Sigmoid colon (tissue), 7 donors: ENCODE measurements at places on chromosomes 6 and 20. TPM values are rescaled to one million over a fixed set of nuclear protein-coding genes. Genes with fewer than 3 reads are reported as not detected.

- DNase-seq: no peak
Observed at GRCh38 chr6:124577734-124578281, 384.4 kb upstream of the RNF217 start.

DNA sequence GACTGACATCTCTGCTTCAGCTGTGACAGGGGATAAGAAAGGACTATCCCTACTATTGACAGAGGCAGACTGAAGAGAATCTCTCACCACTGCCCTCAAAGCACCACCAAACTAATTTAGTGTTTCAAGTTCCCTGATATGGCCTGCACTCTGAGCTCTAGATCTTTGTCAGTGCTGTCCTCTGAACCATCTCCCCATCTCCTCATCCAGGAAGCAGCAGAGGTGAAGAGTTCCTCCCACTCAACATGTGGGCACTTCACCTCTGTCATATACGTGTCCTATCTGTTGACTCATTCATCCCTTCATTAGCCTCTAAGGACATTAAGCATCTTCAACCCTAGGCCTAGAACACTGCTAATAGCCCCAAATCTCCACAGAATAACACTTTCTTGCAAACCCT lies 14.1 kb downstream of the FAM210B start:
- DNase-seq: no peak

DNA sequence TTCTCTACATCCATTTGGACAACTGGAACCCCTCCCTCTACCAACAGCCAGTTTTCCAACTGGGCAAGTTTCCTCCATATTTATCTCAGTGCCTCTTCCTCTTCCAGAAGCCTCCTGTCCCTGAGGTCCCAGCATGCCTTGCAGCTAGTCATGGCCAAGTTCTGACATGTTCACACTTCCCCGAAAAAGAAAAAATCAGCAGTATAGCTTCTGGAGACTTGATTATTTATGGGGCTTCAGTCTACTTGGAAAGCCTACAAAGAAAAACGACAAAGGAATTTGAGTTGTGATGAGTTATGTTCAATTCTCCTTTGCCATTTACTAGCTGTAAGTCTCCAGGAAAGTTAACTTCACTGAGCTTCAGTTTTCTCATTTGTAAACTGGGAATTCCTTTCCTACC lies 406.5 kb downstream of the MAFB start:
- no peak for DNase-seq

- no peak for DNase-seq
Observed at GRCh38 chr6:7647504-7647903, 57.5 kb downstream of the SNRNP48 start.

- DNase-seq: no peak
Observed at GRCh38 chr20:59289994-59290393, 10.4 kb upstream of the EDN3 start.

DNA sequence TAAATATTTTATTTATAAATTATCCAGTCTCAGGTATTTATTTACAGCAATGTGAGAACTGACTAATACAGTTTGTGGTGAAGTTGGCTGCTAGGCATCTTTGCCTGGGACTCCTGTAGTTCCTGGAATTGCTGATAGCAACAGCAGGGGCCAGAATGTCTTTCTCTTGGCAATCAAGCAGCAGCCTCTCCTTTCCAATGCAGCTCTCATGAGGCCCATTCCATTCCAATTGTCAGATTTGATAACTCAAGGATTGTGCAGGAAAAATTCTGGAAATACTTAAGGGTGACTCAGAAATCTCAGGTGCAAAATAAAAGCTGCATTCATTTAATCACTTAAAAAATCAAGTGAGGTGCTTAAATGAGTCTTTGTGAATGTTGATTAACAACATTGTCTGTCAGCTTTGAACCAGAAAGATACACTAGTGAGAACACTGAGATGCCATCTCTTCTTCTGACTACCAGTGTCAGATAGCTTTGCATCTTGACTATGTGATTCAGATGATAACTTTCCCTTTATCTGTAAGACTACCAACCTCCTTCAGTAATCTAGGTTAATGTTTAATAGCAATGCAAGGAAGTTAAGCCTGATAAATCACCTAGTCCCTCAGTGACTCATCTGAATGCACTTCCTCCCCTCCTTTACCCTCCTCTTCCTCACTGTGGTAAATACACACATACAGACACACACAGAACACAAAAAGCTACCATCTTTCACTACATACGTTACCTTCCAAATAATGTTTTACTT lies 32.1 kb upstream of the COL21A1 start:
- DNase-seq: no peak

DNA sequence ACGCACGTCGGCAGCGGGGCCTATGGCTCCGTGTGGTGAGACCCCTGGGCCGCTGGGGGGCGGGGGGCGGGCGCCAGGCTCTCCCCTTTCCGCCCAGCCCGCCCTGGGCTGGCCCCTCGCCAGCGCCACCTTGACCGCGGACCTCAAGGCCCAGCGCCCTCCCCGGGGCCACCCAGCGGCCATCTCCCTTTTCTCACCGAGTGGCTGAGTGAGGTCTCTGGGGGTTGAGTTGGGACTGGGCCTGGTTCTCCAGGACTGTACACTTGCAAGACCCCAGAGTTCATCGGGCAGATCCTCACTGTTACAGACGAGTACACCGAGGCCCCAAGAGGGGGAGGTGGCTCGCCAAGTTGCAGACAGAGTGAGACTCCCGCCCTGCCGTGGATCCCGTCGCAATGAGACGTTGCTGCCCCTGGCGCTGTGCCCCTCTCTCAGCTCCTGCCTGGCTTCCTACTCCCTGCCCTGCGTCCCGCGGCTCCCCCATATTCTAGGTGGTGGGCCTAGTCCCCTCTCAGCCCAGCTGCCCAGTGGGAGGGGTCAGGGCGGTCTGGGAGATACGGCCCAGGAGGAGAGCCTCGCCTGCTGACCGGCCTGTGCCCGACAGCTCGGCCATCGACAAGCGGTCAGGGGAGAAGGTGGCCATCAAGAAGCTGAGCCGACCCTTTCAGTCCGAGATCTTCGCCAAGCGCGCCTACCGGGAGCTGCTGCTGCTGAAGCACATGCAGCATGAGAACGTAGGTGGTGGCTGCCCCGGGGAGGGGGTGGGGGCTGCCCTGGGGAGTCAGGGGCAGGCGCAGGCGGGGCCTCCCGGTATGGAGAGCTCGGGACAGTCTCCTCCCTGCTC lies 576 bp downstream of the MAPK13 start:
- peak; percentile 74 for DNase-seq

DNA sequence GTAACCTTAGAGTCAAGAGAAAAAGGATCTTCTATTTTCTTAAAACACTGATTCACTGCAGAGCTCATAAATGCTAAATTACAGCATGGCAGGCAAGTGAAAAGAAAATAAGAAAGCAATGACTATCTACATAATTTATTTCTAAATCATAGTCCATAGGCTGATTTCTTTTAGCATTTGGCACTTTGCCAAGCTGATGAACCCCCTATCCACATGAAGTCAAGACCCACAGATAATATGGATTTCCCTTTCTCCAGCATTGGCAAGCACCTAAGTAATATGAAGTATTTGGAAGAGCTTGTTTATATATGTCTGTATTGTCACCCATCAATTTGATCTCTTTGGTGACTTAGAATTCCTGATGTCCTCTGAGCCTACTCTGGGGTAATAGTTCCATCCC lies 47.9 kb upstream of the MRAP2 start:
- DNase-seq: no peak

SH3BGRL2 gene
- 30.6 TPM for total RNA-seq

FOXS1 gene
- not detected for total RNA-seq
